ENCODE measurements at places on chromosomes 7 and 10. TPM values are rescaled to one million over a fixed set of nuclear protein-coding genes. Genes with fewer than 3 reads are reported as not detected.

GRCh38 chr10:124180947-124181549, 87.7 kb upstream of the CHST15 start:
- no peak for DNase-seq

DNA sequence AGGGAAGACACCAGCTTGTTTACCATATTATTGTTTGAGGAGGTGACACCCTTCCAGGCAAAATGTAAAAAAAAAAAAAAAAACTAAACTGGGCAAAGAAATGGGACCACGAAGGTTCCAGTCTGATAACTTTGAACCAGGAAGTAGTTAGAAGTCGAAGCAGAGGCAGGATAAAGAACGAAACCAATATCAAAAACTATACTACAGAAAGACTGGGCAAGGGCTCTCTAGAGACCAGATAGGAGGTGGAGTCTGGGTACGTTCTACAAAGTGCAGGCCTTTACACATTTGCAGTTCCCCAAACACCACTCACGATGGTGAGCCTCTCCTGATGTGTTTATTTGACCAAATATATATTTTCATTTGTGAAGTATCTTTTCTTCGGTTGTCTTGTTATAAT, 125.7 kb upstream of the CDK1 start:
- no peak for DNase-seq

- peak; percentile 82 for DNase-seq
Measured at GRCh38 chr7:120857588-120858573, at the start of gene TSPAN12. Gene TSPAN12 (minus strand): TSS chr7:120858144. CDS start chr7:120856763, 1,381 bp downstream.

GRCh38 chr10:132547421-132547861, 9.9 kb downstream of the INPP5A start:
- DNase-seq = peak; percentile 51

GLI3 gene
- 4.9 TPM for total RNA-seq
